ENCODE measurements at places on chromosomes 2 and 18. TPM values are rescaled to one million over a fixed set of nuclear protein-coding genes. Genes with fewer than 3 reads are reported as not detected.

DNA sequence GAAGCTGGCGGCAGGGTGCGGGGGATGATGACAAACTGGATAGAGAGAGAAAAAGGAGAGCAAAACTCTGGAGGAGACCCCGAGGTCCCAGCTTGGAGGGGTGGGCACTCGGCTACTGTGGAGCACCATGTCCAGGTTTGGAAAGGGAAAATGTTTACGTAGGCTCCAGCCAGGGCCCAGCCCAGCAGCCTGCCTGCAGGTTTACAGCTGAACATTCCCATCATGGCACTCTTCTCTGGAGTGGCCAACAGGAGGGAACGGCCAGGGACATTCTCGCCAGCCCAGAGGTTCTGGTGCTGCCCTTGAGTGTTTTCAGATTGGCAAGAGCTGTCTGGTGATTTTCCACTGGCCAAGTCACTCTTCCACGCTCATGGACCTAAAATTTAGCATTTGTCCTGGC, 262.9 kb upstream of the TCF4 start:
- H3K36me3 ChIP-seq, result no peaks in the 10 kb centered on the region
- no peak overlapping the region for H3K27ac ChIP-seq
- DNase-seq, result no peak
- H3K27me3 ChIP-seq, result no peaks in the 10 kb centered on the region
- no peak overlapping the region for H3K4me3 ChIP-seq

DNA sequence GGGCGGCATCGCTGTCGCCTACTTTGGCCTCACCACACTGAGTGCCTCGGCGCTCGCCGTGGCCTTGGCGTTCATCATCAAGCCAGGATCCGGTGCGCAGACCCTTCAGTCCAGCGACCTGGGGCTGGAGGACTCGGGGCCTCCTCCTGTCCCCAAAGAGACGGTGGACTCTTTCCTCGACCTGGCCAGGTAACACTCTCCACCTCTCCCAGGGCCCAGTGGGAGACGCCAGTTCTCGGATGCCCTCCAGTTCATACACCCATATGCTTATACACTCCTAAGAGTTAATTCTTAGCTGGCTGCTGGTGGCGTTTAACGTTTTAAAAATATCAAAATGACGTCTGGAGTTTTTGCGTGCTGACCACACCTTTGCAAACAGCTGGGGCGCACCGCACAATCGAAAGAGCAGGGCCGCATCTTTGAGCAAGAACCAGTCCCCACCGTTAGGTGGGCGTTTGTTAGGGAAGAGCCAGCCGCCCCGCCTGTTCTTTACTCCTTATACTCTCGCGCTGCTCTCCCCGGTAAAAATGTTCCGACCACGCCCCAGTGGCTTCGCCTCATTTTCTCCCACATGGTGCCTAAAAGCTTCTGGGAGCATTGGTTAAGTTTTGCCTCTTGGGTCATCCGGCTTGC, 899 bp downstream of the SLC1A4 start:
- peak overlapping the region; percentile 55 for H3K4me3 ChIP-seq
- no peaks in the 10 kb centered on the region for H3K36me3 ChIP-seq
- H3K27ac ChIP-seq, result no peak overlapping the region

DNA sequence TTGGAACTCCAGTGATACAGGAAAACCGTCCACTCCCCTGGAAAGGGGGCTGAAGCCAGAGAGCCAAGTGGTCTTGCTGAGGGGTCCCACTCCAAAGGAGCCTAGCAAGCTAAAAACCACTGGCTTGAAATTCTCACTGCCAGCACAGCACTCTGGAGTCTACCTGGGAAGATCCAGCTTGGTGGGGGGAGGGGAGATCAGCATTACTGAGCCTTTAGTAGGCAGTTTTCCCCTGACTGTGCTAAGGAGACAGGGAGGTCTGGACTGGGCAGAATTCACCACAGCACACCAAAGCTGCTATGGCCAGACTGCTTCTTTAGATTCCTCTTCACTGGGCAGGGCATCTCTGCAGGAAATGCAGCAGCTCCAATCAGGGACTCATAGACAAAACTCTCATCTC, 510.7 kb upstream of the LRRTM1 start:
- no peak overlapping the region for H3K27ac ChIP-seq
- H3K27me3 ChIP-seq, result no peaks in the 10 kb centered on the region
- H3K36me3 ChIP-seq, result no peaks in the 10 kb centered on the region
- no peaks in the 10 kb centered on the region for H3K4me1 ChIP-seq

DNA sequence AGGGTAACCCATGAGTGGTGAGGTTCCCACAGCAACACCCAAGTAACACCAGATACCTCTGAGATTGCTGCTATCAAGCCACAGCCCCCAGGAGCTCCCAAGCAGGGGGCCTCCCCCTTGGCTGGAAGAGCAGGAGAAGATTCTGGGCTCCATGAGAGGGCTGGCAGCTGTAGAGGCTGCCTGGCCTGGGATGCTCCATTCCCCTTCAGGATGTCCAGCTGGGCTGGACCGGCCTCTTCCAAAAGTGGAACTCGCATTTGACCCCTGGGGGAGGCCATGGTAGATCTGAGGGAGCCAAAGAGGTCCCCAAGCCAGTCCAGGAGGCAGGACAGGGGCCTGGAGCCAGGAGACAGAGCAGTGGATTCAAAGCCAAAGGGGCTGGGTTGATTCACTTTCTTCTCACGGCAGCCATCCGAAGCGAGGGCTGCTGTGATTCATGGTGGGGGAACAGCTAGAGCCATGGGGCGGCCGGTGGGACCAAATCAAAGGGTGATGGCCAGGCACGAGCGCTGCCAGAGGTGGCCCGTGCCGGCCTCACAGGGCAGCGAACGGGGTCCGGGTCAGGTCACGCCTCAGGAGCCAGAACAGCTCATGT, 95.3 kb upstream of the ID2 start:
- no peak for DNase-seq
- H3K27ac ChIP-seq, result no peak overlapping the region
- no peaks in the 10 kb centered on the region for H3K36me3 ChIP-seq
- H3K4me1 ChIP-seq, result peaks cover 2% of the 10 kb centered on the region
- H3K4me3 ChIP-seq, result no peak overlapping the region

- no peaks in the 10 kb centered on the region for H3K4me1 ChIP-seq
- no peak overlapping the region for H3K4me3 ChIP-seq
- H3K36me3 ChIP-seq, result no peaks in the 10 kb centered on the region
- H3K27me3 ChIP-seq, result no peaks in the 10 kb centered on the region
Observed at GRCh38 chr18:61569176-61569892, 236.1 kb downstream of the CDH20 start.

GRCh38 chr2:217994776-217995274, 8.0 kb downstream of the TNS1 start:
- no peaks in the 10 kb centered on the region for H3K27me3 ChIP-seq
- H3K36me3 ChIP-seq, result no peaks in the 10 kb centered on the region
- no peak for DNase-seq
- H3K4me1 ChIP-seq, result no peaks in the 10 kb centered on the region
- no peak overlapping the region for H3K4me3 ChIP-seq

Gene USP37
- total RNA-seq, result 13.6 TPM

GRCh38 chr2:150584081-150584480, 96.6 kb upstream of the RND3 start:
- H3K4me3 ChIP-seq, result no peak overlapping the region
- H3K36me3 ChIP-seq, result no peaks in the 10 kb centered on the region
- no peaks in the 10 kb centered on the region for H3K27me3 ChIP-seq
- peaks cover 24% of the 10 kb centered on the region for H3K4me1 ChIP-seq
- H3K27ac ChIP-seq, result no peak overlapping the region

Gene FAM136A
- total RNA-seq, result 23.7 TPM

Gene CKAP2L
- 4.0 TPM for total RNA-seq

- H3K27me3 ChIP-seq, result no peaks in the 10 kb centered on the region
- peaks cover 4% of the 10 kb centered on the region for H3K4me1 ChIP-seq
- no peak overlapping the region for H3K4me3 ChIP-seq
Observed at GRCh38 chr2:168355121-168355520, 101.0 kb upstream of the CERS6 start.

DNA sequence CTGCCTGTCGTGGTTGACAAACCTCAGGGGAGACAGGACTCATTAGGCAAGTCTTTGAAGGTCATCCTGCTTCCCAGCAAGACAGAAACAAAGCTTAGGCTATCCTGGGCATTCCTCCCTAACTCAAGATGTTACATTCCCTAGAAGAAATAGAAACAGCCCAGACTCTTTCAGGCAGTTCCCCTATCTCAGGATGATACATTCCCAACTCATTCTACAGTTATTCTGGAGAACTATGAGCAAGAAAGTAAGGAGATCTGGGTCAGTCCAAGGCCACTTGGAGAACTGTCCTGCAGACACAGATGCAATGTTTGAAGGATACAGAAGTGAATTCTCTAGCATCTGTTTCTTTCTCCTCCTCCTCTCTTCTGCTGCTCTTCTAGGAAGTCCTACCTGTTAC, 220.1 kb upstream of the NCKAP5 start:
- H3K4me3 ChIP-seq, result no peak overlapping the region
- no peaks in the 10 kb centered on the region for H3K27me3 ChIP-seq
- no peak for DNase-seq
- no peaks in the 10 kb centered on the region for H3K4me1 ChIP-seq
- H3K27ac ChIP-seq, result no peak overlapping the region

Gene MGAT4A
- 43.7 TPM for total RNA-seq

GRCh38 chr2:190812506-190813294, 67.9 kb upstream of the GLS start:
- no peak overlapping the region for H3K4me3 ChIP-seq
- H3K4me1 ChIP-seq, result peaks cover 1% of the 10 kb centered on the region
- H3K27me3 ChIP-seq, result no peaks in the 10 kb centered on the region
- no peak overlapping the region for H3K27ac ChIP-seq
- H3K36me3 ChIP-seq, result no peaks in the 10 kb centered on the region

DNA sequence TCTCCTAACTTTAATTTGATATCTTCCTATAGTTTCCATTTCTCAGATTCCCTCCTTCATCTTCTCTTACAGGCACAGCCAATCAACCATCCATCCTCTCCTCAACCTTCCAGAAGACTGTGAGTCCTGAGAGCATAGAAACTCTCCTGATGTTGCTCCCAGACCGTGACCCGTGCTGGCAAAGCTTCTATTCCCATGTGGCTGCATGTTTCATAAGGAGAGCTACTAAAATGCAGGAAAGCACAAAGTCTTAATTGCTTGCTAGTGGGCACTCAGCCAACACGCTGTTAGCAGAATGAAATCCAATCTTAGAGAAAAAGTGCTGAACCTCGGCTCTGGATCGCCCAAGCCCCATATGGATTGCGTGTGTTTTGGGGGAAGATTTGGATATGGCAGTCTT, 1244.7 kb upstream of the ZEB2 start:
- no peaks in the 10 kb centered on the region for H3K36me3 ChIP-seq
- H3K4me3 ChIP-seq, result no peak overlapping the region
- peaks cover 23% of the 10 kb centered on the region for H3K4me1 ChIP-seq
- DNase-seq, result peak; percentile 93
- no peak overlapping the region for H3K27ac ChIP-seq

GRCh38 chr18:22179174-22179573, 9.8 kb downstream of the GATA6 start:
- peaks cover 5% of the 10 kb centered on the region for H3K36me3 ChIP-seq
- H3K27ac ChIP-seq, result no peak overlapping the region
- DNase-seq, result peak; percentile 54

Gene RESP18
- total RNA-seq, result not detected

GRCh38 chr18:34511435-34511834, 198.7 kb upstream of the DTNA start:
- no peaks in the 10 kb centered on the region for H3K27me3 ChIP-seq
- no peaks in the 10 kb centered on the region for H3K36me3 ChIP-seq
- no peaks in the 10 kb centered on the region for H3K4me1 ChIP-seq
- H3K27ac ChIP-seq, result peak overlapping the region; percentile 45
- no peak overlapping the region for H3K4me3 ChIP-seq

DNA sequence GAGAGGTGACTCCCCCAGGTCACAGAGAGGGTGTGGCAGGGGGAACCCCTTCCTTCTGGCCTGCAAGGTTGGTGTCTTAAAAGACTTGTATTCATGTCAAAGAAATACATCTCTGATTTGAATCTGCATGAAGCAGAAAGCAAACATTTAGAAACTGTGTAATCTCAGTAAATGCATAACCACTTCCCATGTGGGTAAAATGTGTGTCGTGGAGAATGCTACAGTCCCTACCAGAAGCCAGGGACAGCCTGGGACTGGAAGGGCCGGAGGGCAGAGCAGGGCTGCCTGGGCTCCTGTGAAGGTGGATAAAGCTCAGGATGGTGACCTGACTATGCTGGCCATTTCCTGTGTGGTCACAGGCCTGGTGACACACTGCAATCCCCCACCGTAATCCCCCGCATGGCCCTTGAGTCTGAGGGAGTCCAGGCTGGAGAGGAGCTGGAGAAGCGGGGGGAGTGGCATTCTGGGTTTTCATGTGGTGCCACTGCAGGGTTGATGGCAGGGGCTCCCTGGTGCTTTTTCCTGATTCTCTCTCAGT, 102.2 kb downstream of the LRRC30 start:
- no peaks in the 10 kb centered on the region for H3K27me3 ChIP-seq
- H3K36me3 ChIP-seq, result no peaks in the 10 kb centered on the region
- no peaks in the 10 kb centered on the region for H3K4me1 ChIP-seq
- DNase-seq, result no peak
- no peak overlapping the region for H3K27ac ChIP-seq

GRCh38 chr2:207423886-207424285, 105.9 kb upstream of the CREB1 start:
- H3K4me3 ChIP-seq, result no peak overlapping the region
- H3K36me3 ChIP-seq, result no peaks in the 10 kb centered on the region
- no peak overlapping the region for H3K27ac ChIP-seq
- no peaks in the 10 kb centered on the region for H3K4me1 ChIP-seq
- DNase-seq, result no peak

Gene SLC9A2
- 0.06 TPM for total RNA-seq

Gene VWA3B
- 17.8 TPM for total RNA-seq

- peaks cover 56% of the 10 kb centered on the region for H3K4me1 ChIP-seq
- H3K36me3 ChIP-seq, result no peaks in the 10 kb centered on the region
- no peak overlapping the region for H3K4me3 ChIP-seq
- DNase-seq, result peak; percentile 52
- no peak overlapping the region for H3K27ac ChIP-seq
Observed at GRCh38 chr2:106061611-106062349, 132.3 kb downstream of the UXS1 start.

DNA sequence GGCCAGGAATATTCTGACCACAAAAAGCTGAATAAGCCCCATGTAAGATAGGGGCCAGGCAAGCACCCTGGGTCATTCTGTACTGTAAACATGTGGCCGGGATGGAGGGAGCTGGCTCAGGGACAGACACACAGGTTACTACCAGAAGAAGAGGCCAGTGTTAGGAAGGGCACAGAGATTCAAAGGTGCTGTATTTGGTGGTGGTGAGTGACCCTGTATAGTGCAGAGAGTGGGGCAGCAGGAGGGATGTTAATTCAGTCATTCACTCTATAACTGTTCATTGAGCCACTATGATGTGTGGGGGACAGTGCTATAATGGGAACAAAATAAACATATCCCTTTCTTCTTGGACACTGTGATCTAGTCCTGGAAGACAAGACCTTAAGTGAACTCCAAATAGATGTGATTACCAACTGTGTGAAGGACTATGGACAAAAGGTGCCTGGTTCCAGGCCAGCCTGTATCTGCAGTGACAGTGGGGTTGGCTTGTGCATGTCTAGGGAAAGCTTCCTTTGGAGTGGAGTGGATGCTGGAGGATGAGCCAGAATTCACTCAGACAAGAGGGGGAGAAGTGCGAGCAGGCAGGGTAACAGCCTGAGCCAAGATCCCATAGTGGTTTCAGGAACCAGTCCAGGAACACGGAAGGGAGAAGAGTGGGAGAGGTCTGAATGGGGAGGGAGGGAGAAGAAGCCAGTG, 8.3 kb downstream of the MOCOS start:
- H3K27me3 ChIP-seq, result no peaks in the 10 kb centered on the region
- no peaks in the 10 kb centered on the region for H3K4me1 ChIP-seq
- no peak for DNase-seq
- H3K4me3 ChIP-seq, result no peak overlapping the region
- H3K36me3 ChIP-seq, result no peaks in the 10 kb centered on the region
- H3K27ac ChIP-seq, result no peak overlapping the region
